ENCODE measurements at places on chromosomes 1 and 21.

- no peak for DNase-seq
These were observed 84.8 kb upstream of the ATP1A1 start for GRCh38 chr1:116288201-116288598.

- DNase-seq: peak; percentile 69
These were observed 2.2 kb downstream of the IER5 start for GRCh38 chr1:181090641-181091126.

GRCh38 chr1:119766374-119766794 is 2.3 kb downstream of the HMGCS2 start:
- DNase-seq: no peak

- no peak for DNase-seq
These were observed 37.6 kb upstream of the GORAB start for GRCh38 chr1:170494369-170494768.

DNA sequence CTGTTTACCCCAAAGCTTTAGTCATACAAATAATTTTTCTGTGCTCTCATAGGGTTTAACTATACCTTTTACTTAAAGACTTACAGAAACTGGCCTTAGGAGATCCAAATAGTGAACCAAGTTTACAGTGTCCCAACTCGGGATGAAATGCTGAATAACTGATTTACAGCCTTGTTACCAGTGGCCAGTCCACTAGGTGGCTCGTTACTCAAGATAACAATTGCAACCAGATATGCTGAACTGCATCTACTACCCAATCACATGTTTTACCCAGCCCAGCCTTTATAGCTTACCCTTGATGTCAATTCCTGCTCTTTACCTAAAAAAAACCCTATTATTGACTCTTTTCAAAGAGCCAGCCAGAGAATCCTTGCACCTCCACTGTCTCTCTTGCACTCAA is 1148.8 kb upstream of the ADGRL4 start:
- no peak for DNase-seq

- no peak for DNase-seq
These were observed 656.4 kb upstream of the ADGRL2 start for GRCh38 chr1:81144240-81144825.

- DNase-seq: no peak
These were observed 31.9 kb upstream of the RXRG start for GRCh38 chr1:165476776-165477175.

- DNase-seq: no peak
These were observed 99.7 kb downstream of the LAMC2 start for GRCh38 chr1:183285746-183286145.

DNA sequence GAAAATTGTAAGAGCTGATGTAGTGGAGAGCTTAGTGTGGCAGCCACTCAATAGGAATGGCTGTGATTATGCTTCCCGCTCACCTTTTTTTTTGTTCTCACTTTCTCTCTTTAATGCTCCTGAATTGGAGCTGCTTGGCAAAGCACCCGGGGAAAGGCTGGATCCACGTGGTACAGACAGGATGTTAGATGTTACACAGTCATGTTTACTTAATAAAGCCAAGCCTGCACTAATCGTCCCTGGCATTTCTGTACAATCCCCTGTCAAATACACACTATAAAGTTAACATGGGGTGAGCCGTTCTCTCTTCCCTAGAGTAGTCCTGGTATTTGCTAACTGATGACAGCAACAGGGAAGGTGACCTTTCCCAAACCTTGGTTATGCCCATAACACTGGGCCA is 187.8 kb downstream of the ZSCAN20 start:
- no peak for DNase-seq

GRCh38 chr1:53031732-53032131 is 30.3 kb upstream of the PODN start:
- DNase-seq: no peak

GRCh38 chr1:58874757-58875755 is 91.2 kb upstream of the JUN start:
- DNase-seq: no peak

GRCh38 chr1:110106013-110106941 is 6.0 kb upstream of the UBL4B start:
- peak; percentile 63 for DNase-seq

DNA sequence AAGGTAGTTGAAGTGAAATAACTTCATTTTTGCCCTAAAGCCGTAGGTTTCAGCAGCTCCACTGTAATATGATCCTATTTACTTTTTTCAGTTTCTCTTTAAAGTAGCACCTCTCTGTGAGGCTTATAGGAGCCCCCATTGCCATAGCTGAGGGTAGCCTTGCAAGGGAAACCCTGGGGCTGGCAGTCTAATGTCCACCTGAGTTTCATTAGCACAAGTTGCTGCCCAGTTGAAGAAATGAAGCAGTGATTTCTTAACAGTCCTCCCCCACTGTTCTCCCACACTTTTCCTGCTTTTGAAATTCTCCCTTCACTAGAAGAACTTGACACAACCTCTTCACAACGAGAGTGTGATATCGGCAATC is 1.5 kb downstream of the HMCN1 start:
- no peak for DNase-seq

DNA sequence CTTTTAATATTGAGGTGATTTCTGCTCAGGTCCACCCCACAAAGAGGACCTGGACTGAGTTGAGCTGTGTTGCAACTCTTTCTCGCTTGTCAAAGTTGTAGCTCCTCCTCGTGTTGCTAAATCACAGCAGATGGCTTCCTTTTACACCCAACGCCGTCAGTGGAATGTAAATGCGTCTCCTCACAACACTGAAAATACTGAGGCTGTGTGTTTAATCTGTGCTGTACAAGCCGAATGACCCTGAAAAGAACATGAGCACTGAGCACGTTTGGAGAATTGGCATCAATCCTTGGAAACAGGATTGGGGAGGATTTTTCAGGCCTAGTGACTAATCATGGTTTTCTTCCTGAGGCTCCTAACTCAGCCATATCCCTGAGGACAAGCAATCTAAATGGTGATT is 196.0 kb downstream of the CRB1 start:
- DNase-seq: no peak

DNA sequence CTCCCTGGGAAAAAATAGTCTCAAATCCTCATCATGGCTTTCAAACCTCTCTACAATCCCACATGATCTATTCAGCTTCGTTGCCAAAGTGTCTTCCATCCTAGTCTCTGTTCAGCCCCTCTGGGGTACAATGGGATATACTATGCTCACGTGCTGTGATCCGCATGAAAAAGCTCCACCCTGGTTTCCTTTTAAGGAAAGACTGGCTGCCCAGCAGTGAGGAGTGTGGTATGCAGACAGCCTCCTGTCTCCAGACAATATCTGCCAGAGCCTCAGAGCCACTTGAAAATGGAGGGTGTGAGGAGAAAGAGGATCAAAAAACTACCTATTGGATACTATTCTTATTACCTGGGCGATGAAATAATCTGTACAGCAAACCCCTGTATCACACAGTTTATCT is 194.5 kb downstream of the LHX8 start:
- no peak for DNase-seq

GRCh38 chr1:235999259-235999925 is 65.5 kb downstream of the NID1 start:
- DNase-seq: peak; percentile 88

DNA sequence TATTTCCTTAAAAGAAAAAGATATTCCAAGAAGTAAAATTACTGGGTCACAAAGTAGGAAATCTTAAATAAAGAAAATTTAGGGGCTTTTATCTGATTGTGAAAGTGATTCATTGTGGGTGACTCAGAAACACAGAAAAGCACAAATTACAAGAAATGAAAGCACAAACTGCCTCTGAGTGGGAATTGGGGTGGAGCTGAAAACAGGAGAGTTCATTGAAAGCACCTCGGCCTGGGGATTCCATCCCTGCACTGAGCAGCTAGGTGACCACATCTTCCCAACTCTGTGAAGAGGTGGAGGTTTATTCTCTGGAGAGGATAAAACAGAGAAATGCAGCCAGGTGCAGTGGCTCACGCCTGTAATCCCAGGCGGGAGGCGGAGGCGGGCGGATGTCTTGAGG is 7.4 kb downstream of the GJA4 start:
- no peak for DNase-seq

GRCh38 chr1:43227143-43227764 is 42.5 kb upstream of the TMEM125 start:
- DNase-seq: peak; percentile 78

DNA sequence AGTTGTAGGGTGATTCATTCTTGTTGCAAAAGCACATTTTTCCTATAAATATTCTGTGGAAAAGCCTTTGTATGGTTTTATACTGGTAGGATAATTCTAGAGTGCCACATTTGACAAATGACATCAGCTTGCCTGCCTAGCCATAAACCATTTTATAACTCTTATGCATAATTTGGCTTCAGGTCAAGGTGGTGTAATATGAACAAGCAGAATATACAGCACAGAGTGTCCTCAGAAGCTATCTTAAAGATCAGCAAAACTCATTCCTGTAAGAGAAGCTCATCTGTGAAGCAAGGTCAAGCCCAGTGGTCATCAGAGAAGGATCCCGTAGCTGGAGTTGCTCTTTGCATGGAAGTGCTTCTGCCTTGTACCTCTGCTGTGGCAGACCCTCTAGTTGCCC is 24.0 kb upstream of the C1orf21 start:
- no peak for DNase-seq

GRCh38 chr1:31805318-31805717 is 10.5 kb downstream of the SPOCD1 start:
- DNase-seq: no peak

DNA sequence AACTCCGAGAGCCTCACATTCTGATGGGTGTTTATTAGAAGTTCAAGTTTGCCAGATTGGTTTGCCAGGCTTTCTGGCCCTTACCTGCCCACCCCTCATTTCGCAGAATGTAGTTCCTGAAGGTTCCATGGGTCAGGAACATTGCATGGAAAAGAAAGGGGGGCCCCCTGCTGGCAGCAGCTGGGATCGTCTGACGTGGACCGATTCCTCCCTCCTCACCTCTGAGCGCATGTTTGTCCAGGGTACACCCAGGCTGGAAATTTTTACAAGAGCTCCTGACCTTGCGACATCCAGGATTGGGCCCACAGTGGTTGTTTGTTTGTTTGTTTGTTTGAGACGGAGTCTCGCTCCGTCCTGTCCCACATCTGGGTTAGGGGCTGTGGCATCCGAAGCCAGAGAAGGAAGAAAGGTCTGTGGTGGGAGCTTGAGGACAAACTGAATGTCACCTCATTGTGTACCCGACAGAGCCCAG is 126.0 kb upstream of the TMEM51 start:
- DNase-seq: no peak

DNA sequence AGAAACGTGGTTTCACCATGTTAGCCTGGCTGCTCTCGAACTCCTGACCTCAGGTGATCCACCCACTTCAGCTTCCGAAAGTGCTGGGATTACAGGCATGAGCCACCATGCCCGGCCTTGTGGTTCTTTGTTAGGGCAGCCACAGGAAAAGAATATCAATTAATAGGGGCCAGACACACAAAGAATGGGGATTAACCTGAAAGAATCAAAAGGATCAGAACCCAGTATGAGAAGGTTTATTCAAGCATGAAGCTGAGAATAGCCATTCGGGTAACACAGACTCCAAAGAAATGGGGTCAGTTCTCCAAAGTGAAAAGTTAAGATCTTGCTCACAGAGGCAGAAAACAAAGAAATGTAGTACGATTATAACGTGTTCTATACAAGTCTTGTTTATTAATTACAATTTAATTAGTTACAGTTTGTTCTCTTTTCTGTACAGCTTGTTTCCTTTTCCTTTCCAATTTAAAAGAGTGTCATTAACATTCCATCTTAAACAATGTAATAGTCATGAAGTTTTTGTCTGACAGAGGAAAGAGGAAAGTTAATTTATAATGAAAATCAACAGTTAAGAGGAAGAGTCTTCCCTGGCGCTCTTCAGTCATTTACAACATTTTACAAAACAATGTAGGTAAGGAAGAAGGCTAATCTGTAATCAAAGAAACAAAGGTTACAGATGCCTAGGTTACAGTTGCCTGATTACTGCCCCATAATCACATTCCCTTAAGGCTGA is 51.3 kb upstream of the SLC45A1 start:
- DNase-seq: no peak

- DNase-seq: no peak
These were observed 11.5 kb downstream of the KNCN start for GRCh38 chr1:46539972-46540371.

DNA sequence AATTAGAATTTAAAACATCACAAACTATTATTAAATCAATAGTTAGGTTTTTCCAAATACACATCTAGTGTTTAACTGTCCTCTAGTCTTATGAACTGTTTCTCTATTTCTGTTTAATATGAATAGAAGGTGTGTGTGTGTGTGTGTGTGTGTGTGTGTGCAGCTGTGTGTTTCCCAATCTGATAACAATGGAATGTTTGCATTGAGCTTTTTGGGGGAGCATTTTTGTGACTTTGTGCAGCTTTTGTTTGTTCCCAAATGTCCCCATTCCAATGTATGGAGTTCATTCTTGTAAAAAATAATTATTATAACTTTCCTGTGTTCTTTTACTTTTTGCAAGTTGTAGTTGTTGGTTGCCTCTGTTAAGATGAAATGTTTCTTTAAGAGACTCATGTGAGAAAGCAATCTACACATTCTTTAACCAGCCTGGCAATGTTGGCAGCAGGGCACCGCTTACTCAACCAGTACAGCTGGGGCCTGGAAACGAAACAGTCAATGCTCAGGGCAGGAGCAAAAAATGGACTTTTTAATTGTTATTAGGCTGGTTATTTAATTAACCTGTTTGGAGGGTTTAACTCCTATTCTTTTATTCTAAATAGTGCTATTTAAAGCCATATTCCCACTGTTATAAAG is 354.3 kb downstream of the SRGAP2C start:
- no peak for DNase-seq

DNA sequence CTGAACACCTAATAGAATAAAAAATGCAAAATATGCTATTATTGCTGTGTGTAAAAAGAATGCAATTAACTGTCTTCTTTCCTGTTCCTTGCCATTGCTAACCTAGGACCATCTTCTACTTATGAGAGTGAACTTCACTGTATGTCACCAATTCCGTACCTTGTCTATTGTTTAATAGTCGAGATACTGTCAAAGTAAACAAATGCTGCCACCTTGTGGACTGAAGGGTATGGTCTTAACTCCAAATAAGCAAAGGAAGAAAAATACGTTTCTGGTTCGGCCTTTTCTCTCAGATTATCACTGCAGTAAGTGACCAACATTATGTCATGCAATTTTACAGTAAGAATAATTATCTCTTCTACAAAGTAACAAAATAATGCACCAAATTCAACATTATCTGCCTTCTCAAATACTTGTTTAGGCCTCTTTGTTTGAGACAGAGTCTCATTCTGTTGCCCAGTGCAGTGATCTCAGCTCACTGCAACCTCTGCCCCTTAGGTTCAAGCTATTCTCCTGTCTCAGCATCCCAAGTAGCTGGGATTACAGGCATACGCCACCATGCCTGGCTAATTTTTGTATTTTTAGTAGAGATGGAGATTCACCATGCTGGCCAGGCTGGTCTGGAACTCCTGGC is 133.4 kb downstream of the COP1 start:
- peak; percentile 55 for DNase-seq

DNA sequence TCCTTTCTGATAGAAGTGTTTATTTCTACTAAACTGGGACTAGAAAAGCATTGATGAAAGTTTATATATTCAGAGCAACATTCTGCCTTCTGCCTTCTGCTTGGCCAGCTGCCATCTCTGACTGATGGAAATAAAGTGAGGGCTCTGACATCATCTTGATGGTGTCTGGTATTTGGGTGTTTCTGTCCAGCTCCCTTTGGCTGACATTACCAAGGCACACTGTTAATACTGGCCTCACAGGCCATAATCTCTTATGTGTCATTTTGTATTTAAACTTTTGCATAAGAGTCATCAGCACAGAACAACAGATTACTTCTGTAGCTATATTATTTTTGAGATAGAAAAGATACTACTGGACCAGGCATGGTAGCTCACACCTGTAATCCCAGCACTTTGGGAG is 216.9 kb downstream of the RYR2 start:
- no peak for DNase-seq

All from CD4-positive, alpha-beta T cell treated with Interleukin-21 for 1 hour (primary cell).